ENCODE measurements at places on chromosomes 3 and 15. TPM values are rescaled to one million over a fixed set of nuclear protein-coding genes. Genes with fewer than 3 reads are reported as not detected.
A peak's percentile ranks its signal among the peaks of the same experiment; 100 is the strongest.

CDC25A gene
- not detected for total RNA-seq

APEH gene
- total RNA-seq: 79.5 TPM

DNA sequence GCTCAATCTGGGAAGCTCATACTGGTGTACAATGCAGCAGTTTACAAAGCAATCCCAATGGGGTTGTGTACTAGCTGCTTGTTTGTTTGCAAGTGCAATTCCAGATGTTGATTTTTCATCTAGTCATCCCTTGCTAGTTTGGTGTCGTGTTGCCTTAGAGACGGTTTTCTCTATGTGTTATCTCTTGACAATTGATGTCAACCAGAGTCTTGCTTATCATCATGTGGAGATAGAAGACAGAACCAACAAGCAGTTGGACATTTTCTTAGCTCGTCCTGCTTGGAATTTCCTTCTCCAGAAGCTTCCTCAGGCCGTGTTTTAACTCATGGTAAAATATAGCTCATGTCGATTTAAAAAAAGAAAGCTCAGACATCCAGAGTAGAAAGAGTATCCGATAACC is 262.0 kb upstream of the KCNH8 start:
- no peaks in the 10 kb centered on the region for H3K4me1 ChIP-seq
- no peaks in the 10 kb centered on the region for H3K27me3 ChIP-seq
- no peak overlapping the region for H3K4me3 ChIP-seq
- no peak overlapping the region for H3K27ac ChIP-seq

DNA sequence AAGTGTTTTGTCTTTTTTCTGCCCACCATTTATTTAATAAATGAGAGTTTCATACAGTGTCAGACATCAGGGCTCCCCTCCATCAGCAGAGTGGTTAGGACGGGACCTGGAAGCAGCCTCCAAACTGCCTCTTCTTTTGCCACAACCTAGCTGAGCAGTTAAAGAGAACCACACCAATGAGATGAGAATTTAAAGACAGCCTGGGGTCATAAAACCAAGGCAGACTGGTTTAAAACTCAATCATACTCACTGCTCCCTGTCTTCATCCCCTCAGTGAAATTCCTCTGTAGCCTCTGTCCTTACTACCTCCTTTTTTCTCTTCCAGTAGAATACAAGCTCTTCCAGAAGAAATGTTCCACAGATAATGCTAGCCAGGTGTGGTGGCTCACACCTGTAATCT is 78.7 kb downstream of the WWTR1 start:
- no peaks in the 10 kb centered on the region for H3K27me3 ChIP-seq
- DNase-seq: no peak
- H3K4me3 ChIP-seq: no peak overlapping the region
- peak overlapping the region; percentile 93 for H3K27ac ChIP-seq

GRCh38 chr3:179369621-179370020 is 22.1 kb downstream of the MFN1 start:
- DNase-seq: no peak
- no peak overlapping the region for H3K4me3 ChIP-seq
- no peaks in the 10 kb centered on the region for H3K27me3 ChIP-seq
- peaks cover 59% of the 10 kb centered on the region for H3K36me3 ChIP-seq
- no peaks in the 10 kb centered on the region for H3K4me1 ChIP-seq

DNA sequence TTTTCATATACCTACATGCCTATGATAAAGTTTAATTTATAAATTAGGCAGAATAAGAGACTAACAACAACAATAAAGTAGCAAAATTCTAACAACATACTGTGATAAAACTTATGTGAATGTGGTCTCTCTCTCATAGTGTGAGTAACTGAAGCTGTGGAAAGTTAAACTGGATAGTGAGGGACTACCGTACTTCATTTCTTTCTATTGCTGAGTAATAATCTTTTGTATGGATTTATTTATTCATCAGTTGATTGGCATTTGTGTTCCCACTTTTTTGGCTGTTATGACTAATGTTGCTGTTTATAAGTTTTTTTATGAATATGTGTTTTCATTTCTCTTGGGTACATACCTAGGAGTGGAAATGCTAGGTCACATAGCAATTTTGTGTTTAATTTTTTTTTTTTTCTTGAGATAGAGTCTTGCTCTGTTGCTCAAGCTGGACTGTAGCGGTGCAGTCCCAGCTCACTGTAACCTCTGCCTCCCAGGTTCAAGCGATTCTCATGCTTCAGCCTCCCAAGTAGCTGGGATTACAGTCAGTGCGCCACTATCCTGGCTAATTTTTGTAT is 41.0 kb downstream of the RNF111 start:
- no peaks in the 10 kb centered on the region for H3K4me1 ChIP-seq
- H3K27ac ChIP-seq: no peak overlapping the region
- peaks cover 14% of the 10 kb centered on the region for H3K36me3 ChIP-seq
- DNase-seq: no peak
- H3K27me3 ChIP-seq: no peaks in the 10 kb centered on the region
